NCI-H510A treated with DMSO at 0.1 percent for 48 hours (cell line): ENCODE measurements at places on chromosomes 1 and 21.

DNA sequence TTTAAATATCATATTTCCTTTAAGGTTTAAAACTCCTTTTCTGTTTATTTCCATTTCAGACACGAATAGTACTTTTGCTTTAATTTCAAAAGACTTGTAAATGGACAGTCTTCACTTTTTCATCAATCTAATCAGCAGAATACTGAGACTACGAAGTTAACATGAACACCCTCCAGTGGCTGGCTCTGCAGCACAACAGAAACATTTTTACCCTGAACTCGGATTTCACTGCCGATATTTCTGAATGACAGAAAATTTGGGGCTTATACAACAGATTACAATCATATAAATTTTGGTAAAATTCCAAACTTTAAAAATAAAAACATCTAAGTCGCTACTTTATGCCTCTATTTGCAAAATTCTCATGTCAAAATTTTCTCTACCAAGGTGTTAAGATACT lies 86.2 kb downstream of the AKT3 start:
- DNase-seq: no peak

GRCh38 chr1:181124291-181124751 lies 35.8 kb downstream of the IER5 start:
- DNase-seq: no peak

DNA sequence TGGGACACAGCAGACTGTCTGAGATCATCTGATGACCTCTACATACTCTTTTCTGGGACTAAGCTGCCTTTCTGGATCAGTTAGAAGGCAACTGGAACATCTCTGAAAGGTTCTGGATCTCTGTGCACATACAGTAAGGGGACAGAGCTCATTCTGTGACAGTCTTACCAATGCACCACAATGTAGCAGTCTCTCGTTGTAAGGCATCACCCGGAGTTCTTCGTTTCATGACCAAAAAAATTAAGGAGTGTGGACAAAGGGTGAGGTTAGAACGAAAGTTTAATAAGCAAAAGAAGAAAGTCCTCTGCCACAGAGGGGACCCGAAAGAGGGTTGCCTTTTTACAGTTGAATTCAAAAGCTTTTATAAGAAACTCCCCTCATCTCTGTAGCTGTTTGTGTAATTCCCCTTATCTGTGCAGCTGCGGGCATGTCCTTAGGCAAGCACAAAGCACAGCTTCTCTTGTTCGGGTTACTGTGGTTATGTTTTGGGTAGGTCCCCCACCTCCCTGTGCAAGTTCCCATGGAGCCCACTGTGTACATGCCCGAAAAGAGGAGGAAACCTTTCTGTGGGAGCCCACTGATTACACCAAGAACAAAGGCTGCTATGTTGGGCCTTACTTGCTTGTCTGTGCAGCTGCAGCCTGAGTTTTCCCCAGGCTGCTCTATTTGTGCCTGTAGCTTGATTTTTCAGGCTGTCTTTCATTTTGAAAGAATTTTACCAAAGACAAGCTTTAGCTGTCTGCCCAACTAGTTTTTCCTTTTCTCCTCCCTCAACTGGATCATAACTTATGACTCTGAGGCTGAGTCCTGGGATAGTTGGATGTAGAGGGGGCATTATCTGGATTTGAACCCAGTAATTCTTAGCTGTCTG lies 53.1 kb upstream of the CACNA1E start:
- no peak for DNase-seq

GRCh38 chr1:228015276-228016180 lies 8.7 kb downstream of the WNT3A start:
- no peak for DNase-seq

- DNase-seq: no peak
Observed at GRCh38 chr1:119623193-119623515, 24.9 kb downstream of the ZNF697 start.
